ENCODE measurements at places on chromosomes 16 and 17. TPM values are rescaled to one million over a fixed set of nuclear protein-coding genes. Genes with fewer than 3 reads are reported as not detected.

GRCh38 chr17:81831957-81832607, 1.0 kb downstream of the MCRIP1 start:
- H3K27me3 ChIP-seq: no peaks in the 10 kb centered on the region
- peak overlapping the region; percentile 91 for H3K27ac ChIP-seq
- H3K4me1 ChIP-seq: peaks cover 24% of the 10 kb centered on the region

Gene GGT6
- 3.7 TPM for total RNA-seq

- no peaks in the 10 kb centered on the region for H3K36me3 ChIP-seq
- H3K27me3 ChIP-seq: peaks cover 8% of the 10 kb centered on the region
- H3K4me3 ChIP-seq: no peak overlapping the region
These were observed 21.6 kb downstream of the CCDC182 start for GRCh38 chr17:57723427-57724025.

- no peaks in the 10 kb centered on the region for H3K36me3 ChIP-seq
- H3K4me1 ChIP-seq: no peaks in the 10 kb centered on the region
- DNase-seq: no peak
- H3K27me3 ChIP-seq: no peaks in the 10 kb centered on the region
- H3K27ac ChIP-seq: no peak overlapping the region
- no peak overlapping the region for H3K4me3 ChIP-seq
These were observed 155.0 kb upstream of the HS3ST3A1 start for GRCh38 chr17:13756763-13757162.

- H3K27ac ChIP-seq: no peak overlapping the region
- no peaks in the 10 kb centered on the region for H3K36me3 ChIP-seq
- H3K4me1 ChIP-seq: peaks cover 13% of the 10 kb centered on the region
- no peak for DNase-seq
- no peaks in the 10 kb centered on the region for H3K27me3 ChIP-seq
These were observed 25.8 kb downstream of the SMPD3 start for GRCh38 chr16:68422396-68422960.

Gene SNTB2
- total RNA-seq: 36.1 TPM

Gene OMG
- 12.4 TPM for total RNA-seq

Gene C16orf78
- not detected for total RNA-seq

DNA sequence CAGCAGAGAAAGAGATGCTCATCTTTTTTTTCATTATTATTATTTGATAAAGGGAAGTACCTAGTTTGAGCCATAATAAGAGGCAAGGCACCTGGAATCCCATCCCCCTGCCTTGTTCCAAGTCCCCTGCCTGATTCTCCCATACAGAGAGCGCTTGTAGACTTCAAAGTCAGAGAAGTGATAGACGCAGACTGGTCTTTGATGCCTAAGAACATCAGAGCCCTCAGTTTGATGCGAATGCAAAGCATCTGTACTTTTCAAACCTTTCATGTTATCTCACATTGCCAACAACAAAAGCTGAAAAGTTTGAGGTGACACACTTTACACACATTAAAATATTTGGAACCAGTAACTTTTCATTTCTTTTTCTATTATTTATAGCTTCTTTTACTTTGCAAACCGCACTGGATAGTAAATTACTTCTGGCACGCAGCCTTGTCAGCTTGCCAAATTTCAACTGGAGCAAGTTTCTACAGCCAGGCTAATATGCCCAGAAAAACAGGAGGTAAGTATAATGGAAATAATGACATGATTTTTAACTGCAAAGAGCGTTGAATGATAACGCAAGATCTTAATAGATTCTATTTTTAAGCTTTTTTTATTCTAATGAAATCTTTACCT, 5.9 kb upstream of the UTP6 start:
- no peak overlapping the region for H3K4me3 ChIP-seq
- H3K36me3 ChIP-seq: no peaks in the 10 kb centered on the region
- no peak overlapping the region for H3K27ac ChIP-seq
- DNase-seq: no peak
- no peaks in the 10 kb centered on the region for H3K27me3 ChIP-seq
- H3K4me1 ChIP-seq: no peaks in the 10 kb centered on the region

Gene ACSM2A
- total RNA-seq: not detected

Gene CISD3
- 31.3 TPM for total RNA-seq

Measured in lower lobe of right lung (tissue), 2 donors.